GM04503 (cell line): ENCODE measurements at places on chromosomes 11 and 22.

DNA sequence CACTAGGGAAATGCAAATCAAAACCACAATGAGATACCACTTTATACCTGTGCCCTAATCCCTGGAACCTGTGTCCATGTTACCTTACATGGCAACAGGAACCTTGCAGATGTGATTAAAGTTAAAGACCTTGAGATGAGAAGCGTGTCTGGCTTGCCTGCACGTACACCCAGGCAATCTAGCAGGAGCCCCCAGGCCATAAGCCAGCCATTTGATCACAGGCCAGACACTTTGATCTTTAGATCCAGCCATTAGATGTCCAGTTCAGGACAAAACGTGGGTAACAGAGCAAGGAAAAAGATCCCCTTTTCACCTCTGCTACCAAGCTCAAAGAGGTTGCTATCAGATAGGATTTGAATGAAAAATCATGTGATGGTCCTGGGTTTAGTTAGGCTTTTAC is 378.8 kb downstream of the BUD13 start:
- no peak for DNase-seq

DNA sequence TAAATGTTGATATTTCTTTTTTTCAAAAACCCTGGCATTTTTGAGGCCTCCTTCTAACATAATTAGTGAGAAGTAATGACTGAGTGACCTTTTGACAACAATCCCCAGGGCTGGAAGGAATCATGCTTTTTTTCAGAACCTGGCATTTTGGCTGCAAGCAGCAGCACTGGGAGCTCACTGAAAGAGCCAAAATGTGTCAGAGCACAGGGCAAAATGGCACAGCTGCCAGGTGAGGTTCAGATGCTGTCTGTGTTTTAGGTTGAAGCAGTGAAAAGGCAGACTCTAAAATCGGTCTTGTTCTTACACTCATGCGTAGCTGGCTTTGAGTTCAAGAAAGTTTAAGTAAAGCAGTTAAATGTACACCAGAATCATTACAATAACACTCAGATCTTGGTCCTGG is 1063.8 kb downstream of the DLG2 start:
- DNase-seq: no peak

- no peak for DNase-seq
Observed at GRCh38 chr11:13603661-13604060, 64.8 kb upstream of the FAR1 start.

GRCh38 chr11:9072626-9073176 is 18.7 kb downstream of the SCUBE2 start:
- no peak for DNase-seq

DNA sequence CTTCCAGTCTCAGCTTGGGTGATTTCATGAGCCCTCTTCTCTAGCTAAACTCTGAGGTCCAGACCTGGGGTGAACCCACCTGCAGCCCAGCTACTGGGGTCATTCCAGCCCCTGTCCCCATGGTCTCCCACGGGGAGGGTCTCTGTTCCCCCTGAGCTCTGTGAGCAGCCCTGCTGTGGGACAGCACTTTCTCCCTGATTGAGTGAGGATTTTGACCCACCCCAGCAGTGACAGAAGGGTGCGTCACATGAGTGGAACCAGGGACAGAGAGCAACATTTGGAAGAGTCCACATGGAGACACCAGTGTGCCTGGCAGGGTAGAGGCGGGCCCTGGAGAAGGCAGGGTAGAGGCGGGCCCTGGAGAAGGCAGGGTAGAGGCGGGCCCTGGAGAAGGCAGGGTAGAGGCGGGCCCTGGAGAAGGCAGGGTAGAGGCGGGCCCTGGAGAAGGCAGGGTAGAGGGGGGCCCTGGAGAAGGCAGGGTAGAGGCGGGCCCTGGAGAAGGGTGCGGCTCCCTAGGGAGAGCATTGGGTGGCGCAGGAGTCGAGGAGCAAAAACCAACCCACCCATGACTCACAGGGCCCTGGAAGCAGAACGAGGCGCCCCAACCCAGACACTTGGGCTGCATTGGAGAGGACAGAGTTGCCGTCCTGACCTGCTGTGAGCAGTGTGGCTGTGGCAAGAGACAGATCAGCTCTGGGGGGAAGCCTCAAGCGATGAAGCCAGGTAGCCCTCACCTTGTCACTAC is 227.7 kb upstream of the B3GAT1 start:
- no peak for DNase-seq

GRCh38 chr11:46672381-46672839 is 28.0 kb downstream of the ARHGAP1 start:
- DNase-seq: no peak

GRCh38 chr11:35619116-35619854 is 1.0 kb downstream of the FJX1 start:
- DNase-seq: no peak

- no peak for DNase-seq
Observed at GRCh38 chr11:112477152-112477551, 216.5 kb upstream of the PLET1 start.

DNA sequence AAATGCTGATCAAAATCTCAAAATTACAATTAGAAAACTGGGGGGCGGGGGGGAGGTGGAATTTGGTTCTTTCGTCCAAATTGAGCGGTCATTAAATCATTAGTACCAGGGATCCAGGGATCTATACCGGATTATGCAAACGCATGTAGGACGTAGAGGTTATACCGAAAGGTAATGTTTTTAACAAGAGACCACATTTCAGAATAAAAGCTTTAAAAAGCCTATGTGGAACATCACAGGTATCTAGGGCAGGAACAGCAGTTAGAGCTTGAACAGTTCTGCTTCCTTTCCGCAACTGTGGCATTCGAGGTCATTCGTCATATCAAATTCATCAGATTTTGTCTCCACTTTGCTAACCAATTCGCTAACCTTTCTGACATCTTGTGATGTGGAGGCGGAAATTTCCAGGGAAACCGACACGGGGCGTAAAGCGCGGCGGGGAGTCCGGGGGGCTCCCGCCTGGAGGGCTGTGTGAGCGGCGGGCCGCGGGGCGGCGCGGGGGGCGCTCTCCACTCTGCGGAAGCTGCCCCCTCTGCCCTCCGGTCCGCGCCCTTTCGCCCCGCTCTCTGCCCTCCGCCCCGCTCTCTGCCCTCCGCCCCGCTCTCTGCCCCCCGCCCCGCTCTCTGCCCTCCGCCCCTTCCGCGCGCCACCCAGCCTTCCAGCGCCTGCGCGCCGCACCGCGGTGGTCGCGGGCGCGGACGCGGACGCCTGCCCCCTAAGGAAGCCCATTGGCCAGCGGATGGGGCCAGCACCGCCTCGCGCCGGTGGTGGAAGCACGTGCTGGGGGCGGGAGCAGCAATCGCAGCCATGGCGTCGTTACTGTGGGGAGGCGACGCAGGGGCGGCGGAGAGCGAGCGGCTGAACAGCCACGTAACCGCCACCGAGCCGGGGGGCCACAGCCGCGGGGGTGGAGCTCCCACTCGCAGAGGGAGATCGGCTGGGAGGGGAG is at the start of gene DDX25:
DDX25 (plus strand) TSS at position 798 of the 949 bp plus-strand sequence; CDS start at position 808, 10 bp downstream.
- no peak for DNase-seq

- no peak for DNase-seq
Observed at GRCh38 chr11:131463162-131463561, 92.7 kb downstream of the NTM start.

DNA sequence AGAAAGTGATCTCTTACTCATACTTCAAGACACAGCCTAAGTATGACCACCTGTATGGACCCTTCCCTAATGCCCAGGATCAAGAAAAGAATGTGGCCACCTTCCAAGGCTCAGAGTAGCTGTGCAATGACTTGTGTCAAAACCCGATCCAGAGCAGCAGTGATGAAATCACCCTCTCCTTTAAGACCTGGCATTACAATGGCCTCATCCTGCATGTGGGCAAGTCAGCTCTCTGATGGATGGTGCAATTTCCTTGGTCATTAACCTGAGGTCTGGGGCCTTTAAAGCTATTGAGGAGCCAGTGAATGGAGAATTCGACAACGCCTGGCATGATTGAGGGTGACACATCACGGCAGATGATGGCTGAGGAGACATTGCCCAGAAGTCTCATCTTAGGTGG is 9.1 kb upstream of the TUBA8 start:
- no peak for DNase-seq

DNA sequence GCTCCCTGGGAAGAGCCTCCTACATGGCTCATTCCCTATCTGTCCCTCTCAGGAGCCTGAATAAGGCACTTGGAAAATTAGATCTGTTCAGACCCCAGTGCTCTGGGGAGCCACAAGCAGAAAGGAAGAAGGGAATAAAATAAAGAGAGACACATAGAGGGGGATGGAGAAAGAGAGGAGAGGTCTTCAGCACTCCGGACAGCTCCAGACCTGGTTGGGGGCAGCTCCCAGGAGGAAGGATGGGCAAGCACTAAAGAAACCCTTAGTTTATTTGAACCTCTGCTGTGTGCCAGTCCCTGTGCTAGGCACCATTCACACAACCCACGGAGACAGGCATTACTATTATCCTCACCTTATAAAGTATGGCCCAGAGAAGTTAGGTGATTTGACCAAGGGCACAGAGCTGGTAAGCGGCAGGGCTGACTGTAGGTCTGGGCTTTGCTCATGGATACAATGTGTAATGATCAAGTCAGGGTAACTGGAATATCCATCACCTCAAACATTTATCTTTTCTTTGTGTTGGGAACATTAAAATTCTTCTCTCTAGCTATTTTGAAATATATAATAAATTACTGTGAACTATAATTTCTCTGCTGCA is 53.7 kb upstream of the LRRC32 start:
- no peak for DNase-seq

GRCh38 chr11:68690671-68691401 is 6.5 kb downstream of the GAL start:
- no peak for DNase-seq

DNA sequence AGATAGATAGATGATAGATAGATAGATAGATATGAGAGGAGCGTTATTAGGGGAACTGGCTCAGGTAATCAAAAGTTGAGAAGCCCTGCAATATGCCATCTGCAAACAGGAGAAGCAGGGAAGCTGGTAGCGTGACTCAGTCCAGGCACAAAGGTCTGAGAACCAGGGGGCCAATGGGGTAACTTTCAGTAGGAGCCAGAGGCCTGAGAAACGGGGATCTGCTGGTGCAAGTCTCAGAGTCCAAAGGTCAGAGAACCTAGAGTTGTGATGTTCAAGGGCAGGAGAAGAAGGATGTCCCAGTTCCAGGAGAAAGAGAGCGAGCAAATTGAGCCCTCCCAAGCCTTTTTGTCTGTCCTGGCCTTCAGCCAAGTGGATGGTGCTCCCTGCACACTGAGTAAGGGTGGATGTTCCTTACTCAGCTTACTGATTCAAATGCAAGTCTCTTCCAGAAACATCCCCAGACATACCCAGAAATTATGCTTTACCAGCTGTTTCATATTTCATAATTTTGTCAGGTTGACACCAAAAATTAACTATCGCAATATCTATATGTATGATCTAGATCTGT is 87.8 kb upstream of the SLC22A12 start:
- DNase-seq: no peak

DNA sequence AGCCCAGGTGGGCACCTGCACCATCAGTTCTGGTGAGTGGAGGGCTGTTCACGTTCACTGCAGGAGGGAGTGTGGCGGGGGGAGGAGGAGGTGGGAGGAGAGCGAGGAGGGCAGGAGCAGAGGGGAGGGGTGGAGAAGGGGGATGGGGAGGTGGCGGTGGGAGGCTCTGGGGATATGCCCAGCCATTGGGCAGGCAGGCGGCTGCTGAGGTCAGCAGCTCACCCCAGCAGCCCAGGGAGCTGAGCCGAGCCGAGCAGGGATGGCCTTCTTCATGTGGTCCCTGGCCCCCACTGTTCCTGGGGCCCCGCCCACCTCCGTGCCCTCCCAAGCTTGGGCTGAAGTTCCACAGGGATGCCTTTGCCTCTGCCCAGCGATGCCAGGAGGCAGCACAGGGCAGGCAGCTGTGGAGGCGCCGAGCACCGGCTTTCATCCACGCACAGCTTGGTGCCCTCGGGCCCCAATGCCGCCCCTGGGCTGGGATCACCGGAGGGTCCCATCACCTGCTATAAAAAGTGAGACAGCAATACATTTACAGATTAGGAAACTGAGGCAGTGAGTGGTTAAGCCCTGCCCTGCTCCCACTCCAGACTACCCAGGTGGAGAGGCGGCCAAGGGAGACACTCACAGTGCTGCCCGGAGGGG is 21.6 kb downstream of the RTN4R start:
- DNase-seq: no peak

DNA sequence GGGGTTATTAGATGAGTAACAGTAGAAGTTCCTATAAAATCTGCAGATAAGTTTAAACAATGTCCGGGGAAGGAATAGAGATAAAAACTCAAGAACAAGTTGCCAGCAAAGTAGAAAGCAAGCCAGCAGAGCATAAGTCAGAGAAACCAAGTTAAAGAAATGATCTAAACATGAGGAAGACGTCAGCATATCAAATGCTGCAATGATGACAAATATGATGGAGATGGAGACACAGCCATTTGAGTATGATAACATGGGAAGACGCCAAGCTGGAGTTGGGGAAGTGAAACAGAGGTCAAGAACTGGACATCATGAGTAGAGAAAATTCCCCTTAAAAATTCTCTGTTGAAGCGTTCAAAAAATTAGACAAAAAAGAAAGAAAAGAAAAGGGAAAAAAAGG is 571.5 kb downstream of the CNTN5 start:
- no peak for DNase-seq

- DNase-seq: no peak
Observed at GRCh38 chr11:10350334-10350733, 45.5 kb downstream of the ADM start.

- DNase-seq: no peak
Observed at GRCh38 chr22:38840129-38840528, 3.7 kb downstream of the NPTXR start.

DNA sequence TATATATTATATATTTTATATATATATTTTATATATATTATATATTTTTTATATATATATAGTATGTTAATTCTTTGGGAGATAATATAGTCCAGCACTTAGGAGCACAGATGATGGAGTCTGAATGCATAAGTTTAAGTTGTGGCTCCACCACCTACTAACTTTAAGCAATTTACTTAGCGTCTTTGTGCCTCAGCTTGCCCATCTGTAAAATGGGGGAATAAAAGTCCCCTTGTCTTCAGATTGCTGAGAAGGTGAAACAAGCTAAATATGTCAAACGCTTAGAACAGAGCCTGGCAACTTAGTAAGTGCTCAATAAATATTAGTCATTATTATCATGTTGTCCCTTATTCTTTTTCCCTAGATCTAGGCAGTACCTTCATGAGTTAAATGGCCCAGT is 27.5 kb downstream of the DSCAML1 start:
- no peak for DNase-seq

DNA sequence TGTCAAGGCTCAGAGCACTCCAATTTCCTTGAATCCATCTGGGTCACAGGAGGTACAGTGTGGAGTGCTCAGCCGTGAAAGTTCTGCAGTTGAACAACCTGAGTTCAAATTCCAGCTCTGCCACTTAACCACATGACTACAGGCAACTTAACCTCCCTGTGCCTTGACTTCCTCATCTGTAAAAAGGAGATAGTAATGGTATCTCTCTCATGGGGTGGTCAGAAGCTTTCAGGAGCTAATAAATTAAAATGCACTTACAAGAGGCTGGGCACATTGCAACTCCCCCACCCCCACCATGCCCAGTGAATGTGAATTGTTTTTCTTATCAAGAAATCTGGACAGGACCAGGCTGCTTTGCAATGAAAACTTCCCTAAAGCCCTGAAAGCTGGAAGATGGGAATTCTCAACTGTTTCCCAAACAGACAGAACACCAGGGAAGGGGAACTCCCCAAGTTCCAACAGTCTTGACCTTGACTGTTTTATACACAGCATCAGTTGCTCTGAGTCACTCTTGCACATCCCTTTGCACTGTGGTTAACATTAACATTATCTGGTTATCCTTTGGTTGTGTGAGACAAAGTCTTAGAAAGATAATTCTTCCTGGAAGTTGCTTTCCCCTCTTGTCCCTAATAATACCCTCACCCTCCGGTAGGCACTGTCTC is 137.0 kb downstream of the SLC1A2 start:
- no peak for DNase-seq
